ENCODE measurements at places on chromosomes 2 and 18.

DNA sequence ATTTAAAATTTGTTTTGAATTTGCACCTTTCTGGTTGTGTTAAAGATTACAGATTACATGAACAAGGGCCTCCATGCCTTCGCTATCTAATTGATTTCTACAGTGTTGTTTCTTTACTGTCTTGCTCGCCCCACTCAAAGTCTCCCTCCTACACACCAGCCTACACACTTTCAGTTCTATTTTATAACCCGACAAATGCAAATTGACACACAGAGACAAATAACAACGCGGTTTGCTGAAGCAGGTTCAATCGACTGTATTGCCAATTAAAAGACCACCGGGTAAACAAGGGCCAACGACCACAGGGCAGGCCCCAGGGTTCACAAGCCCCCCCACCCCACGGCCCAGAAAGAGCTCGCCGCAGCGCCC, 869 bp downstream of the STARD7 start:
- no peak for DNase-seq

GRCh38 chr2:24885221-24886125, 34.6 kb downstream of the ADCY3 start:
- no peak for DNase-seq

DNA sequence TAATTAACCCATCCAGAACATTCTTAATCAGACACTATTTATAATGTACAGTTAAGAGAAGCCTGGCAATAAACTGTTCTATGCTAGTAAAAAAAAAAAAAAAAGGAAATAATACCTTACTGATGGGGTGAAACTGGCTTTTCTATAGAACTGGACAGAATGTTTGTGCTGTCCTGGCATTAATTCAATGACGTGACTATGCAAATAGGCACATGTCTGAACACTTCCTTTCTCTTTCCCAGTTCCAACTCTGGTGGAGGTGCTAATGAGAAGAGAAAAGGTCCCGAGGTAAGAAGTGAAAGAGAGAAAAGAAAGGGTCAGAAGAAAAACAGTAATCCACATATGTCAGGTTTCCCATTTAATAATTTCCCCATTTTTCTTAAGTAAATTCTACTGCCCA, 508.4 kb downstream of the ZEB2 start:
- DNase-seq = no peak

DNA sequence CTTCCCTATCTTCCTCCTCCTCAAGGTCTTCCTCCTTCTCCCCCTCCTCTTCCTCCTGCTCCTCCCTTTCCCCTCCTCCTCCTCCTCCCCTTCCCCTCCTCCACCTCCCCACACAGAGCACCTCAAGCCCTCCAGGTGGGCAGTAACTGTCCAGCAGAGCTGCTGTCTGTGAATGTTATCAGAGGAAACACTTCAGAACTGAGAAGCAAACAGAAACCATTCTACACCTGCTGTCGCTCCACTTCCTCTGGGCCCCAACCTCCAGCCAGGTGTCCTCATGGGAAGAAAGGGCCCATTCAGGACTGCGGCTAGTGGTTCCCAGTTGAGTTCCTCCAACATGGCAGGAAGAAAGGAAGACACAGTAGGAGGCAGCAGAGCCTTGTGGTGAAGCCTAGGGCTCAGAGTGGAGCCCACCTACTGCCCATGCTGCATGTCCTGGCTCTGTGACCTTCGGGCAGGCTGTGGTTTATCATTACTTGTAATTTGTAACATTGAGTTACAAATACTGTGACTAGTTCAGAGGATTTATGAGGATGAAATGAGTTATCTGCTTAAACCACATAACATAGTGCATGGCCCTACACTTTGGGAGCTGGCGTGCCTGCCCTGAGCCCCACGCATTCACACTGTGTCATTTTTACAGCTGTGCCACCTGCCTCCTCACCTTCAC, 165.9 kb upstream of the ID2 start:
- DNase-seq = no peak

DNA sequence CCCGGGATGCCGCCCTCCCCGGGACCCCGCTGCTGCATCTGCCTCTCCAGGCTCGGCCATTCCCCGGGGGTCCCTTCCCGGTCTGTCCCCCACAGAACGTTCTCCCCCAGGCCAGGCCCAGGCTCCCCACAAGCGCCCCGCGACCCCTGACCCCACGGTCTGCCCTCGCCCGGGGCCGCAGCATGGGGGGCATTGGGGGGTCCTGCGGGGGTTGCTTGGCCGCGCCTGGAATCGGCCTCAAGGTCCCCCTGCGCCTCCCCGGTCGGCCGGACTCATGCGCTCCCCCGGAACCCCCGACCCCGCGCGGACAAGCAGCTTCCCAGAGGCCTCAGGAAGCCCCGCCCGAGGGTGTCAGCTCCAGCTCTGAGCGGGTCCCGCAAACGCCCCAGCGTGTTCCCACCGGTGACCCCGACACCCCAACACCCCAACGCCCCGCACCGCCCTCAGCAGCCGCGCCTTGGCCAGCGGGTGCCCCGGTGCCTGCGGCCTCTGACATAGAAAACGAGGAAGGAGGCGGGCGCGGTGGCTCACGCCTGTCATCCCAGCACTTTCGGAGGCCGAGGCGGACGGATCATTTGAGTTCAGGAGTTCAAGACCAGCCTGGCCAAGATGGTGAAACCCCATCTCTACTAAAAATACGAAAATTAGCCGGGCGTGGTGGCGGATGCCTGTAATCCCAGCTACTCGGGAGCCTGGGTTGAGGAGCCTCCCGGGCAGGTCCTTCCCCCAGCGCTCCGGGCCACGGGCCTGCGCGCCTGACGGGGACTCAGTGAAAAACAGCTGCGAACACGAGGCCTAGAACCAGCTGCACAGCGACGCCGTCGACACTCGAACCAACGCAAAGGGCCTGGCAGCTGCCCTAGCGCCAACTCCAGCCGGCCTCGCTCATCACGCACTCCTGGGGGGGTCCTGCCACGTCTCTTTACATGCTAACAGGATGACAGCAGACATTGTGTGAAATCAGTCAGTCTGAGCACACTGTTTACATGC, 61.8 kb upstream of the CTDP1 start:
- no peak for DNase-seq

GRCh38 chr2:134341476-134341875, 87.6 kb downstream of the MGAT5 start:
- DNase-seq = no peak

DNA sequence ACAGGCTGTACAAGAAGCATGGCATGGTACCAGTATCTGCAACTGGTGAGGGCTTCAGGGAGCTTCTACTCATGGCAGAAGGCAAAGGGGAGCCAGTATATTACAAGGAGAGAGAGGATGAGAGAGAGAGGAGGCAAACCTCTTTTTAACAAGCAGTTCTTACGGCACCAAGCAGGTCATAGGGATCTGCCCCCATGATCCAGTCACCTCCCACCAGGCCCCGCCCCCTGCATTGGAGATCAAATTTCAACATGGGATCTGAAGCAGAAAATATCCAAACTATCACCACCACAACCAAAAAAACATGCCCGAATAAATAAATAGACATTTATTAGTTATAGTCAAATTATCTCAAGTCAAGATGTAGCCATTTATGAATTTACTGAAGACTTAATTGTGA, 14.5 kb upstream of the SLC35F5 start:
- DNase-seq = no peak

- no peak for DNase-seq
Observed at GRCh38 chr2:126317790-126318431, 338.0 kb upstream of the GYPC start.

DNA sequence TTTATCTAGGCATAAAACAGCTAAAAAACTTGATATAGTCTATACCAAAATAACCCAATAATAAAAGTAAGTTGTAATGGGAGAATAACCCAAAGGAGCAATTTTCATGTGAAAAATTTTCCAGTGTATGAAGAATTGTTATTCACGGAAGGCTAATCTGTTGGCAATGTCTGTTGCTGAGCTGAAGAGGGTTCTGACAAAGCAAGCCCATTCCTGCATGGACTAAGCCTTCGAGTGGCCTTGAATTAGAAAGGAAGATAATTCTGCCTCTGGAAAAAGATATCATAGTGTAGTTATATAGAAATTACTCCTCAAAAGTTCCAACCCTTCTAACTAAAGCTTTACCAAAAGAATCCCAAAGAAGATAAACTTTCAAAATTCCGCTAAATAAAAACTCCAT, 101.5 kb downstream of the MAP2 start:
- no peak for DNase-seq

DNA sequence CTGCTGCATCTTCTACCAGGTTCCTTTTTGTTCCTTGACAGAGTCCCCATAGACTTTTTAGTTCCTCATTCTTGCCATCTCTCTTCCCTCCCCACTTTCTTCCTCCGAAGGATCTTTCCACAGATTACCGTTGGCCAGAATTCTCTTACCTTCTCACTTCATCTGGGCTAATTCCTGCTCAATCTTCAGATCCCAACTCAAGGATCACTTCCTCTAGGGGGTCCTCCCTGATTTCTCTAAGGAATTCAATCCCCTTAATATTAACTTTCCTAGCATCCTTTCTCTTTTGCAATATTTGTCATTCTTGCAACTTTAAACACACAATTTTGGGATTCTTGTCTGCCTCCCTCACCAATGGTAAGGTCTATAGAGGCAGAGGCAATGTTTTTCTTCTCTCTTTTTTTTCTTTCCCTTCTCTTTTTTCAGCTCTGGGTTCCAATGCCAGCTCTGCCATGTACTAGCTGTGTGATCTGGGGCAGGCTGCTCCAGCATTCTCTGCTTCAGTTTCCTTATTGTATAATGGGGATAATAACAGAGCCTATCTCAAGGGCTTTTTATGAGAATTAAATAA, 5.4 kb upstream of the KCNE4 start:
- DNase-seq = no peak
